ENCODE measurements at places on chromosomes 13 and 19. TPM values are rescaled to one million over a fixed set of nuclear protein-coding genes. Genes with fewer than 3 reads are reported as not detected.
A peak's percentile ranks its signal among the peaks of the same experiment; 100 is the strongest.

The MUC16 gene
- 0.31 TPM for total RNA-seq

GRCh38 chr13:41246969-41247680 lies 16.3 kb downstream of the MTRF1 start:
- no peak overlapping the region for H3K4me3 ChIP-seq
- no peak for DNase-seq
- no peaks in the 10 kb centered on the region for H3K4me1 ChIP-seq
- H3K36me3 ChIP-seq = no peaks in the 10 kb centered on the region

- H3K4me3 ChIP-seq = peak overlapping the region; percentile 13
- no peak overlapping the region for H3K27ac ChIP-seq
- no peak for DNase-seq
- no peaks in the 10 kb centered on the region for H3K36me3 ChIP-seq
- no peaks in the 10 kb centered on the region for H3K4me1 ChIP-seq
These were observed 711 bp downstream of the CAMSAP3 start for GRCh38 chr19:7596211-7596937.

The PSG6 gene
- not detected for total RNA-seq

The CCL25 gene
- not detected for total RNA-seq

GRCh38 chr13:110929104-110929777 lies 14.4 kb upstream of the ANKRD10 start:
- peaks cover 5% of the 10 kb centered on the region for H3K4me1 ChIP-seq
- no peak overlapping the region for H3K4me3 ChIP-seq
- no peak for DNase-seq
- H3K27me3 ChIP-seq = no peaks in the 10 kb centered on the region
- no peaks in the 10 kb centered on the region for H3K36me3 ChIP-seq

GRCh38 chr13:46622630-46623256 lies 69.8 kb downstream of the LRCH1 start:
- H3K4me3 ChIP-seq = no peak overlapping the region
- H3K4me1 ChIP-seq = peaks cover 5% of the 10 kb centered on the region
- no peaks in the 10 kb centered on the region for H3K36me3 ChIP-seq
- H3K27ac ChIP-seq = peak overlapping the region; percentile 52

The PNMA8C gene
- total RNA-seq = not detected

DNA sequence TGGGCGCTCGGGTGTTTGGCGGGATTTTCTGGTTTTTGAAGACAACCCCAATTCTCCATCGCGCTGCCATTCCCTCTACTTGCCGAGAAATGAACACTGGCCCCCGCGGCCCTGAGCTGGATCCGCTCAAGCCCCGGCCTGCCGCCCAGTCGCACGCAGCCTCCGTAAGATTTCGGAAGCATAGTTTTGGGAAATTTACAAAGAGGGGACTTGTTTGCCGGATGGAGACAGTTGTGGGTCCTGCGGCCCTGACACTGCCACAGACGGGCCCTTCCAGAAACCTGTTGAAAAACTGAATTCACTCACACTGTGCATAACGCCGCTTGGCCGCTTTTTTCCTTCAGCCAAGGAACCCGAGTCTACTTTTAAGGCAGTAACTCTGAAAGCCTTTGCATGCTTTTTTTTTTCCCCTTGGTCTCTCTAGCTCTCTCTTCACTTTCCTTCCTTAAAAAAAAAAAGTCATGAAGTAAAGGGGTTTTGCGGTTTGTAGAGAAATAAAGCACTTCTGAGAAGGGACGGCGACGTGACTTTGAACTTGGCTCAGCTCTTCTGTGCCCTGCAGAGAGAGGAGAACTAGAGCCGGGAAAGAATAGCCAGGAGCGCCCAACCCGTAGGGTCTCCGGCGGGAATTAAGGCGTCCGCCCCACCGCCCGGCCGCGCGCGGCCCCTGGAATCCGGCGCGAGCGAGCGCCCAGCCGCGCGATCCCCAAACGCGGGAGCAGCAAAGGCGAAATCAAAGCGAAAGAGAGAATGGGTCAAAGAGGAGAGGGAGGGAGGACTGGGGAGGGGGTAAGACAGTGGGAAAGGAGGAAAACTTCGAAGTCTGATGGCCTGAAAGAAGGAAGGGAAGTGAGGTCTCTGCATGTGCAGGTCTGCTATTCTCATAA lies 3.4 kb upstream of the ZIC2 start:
- peaks cover 22% of the 10 kb centered on the region for H3K4me1 ChIP-seq
- no peak for DNase-seq
- H3K27me3 ChIP-seq = peaks cover 100% of the 10 kb centered on the region
- H3K36me3 ChIP-seq = no peaks in the 10 kb centered on the region
- no peak overlapping the region for H3K27ac ChIP-seq

The TTC9B gene
- not detected for total RNA-seq

DNA sequence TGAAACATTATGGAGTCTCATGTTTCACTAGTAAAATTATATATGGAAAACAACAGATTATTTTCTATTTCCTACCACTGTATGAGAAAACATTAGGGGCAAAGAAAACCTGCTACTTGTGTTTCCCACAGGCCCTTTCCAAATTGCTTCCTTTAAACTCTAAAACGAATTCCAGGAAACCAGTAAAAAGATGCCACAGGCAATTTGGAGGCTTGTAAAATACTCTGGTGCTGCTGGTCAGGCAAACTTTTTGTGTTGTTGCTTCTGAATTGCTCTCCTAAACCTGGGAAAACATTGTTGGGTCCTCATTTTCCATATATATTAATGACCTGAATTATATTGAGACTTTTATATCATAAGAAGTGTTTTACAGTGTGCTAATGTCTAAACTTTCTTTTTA lies 141.5 kb downstream of the TDRD3 start:
- H3K27me3 ChIP-seq = no peaks in the 10 kb centered on the region
- no peak for DNase-seq
- H3K4me1 ChIP-seq = no peaks in the 10 kb centered on the region
- no peak overlapping the region for H3K27ac ChIP-seq

GRCh38 chr13:36879218-36879938 lies 40.7 kb downstream of the SMAD9 start:
- no peak overlapping the region for H3K27ac ChIP-seq
- no peak overlapping the region for H3K4me3 ChIP-seq
- no peak for DNase-seq
- no peaks in the 10 kb centered on the region for H3K27me3 ChIP-seq
- no peaks in the 10 kb centered on the region for H3K36me3 ChIP-seq
- no peaks in the 10 kb centered on the region for H3K4me1 ChIP-seq

The PEG3 gene
- total RNA-seq = 8.4 TPM

GRCh38 chr19:19782783-19783182 lies 38.8 kb downstream of the ZNF506 start:
- no peaks in the 10 kb centered on the region for H3K36me3 ChIP-seq
- H3K27ac ChIP-seq = no peak overlapping the region
- peaks cover 13% of the 10 kb centered on the region for H3K4me1 ChIP-seq
- H3K27me3 ChIP-seq = no peaks in the 10 kb centered on the region
- no peak overlapping the region for H3K4me3 ChIP-seq
- DNase-seq = no peak

DNA sequence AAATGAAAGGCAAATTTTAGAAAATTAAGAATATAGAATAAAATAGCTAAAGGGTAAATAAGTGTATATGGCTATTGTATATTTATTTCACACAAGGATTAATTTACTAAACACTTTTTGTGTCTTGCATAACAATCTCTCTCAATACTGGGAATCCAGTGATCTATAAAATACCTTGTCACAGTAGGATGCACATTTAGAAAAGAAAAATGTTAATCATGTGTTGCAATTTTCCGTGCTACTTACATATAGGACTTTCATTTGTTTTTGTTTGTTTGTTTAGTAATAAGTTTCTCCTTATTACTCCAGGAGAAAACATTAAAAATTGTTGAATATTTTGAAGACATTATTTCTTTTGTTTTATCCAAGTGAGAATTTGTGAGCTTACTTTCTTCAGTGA lies 1533.3 kb downstream of the SLITRK5 start:
- H3K4me3 ChIP-seq = no peak overlapping the region

The ZNF99 gene
- 0.05 TPM for total RNA-seq

DNA sequence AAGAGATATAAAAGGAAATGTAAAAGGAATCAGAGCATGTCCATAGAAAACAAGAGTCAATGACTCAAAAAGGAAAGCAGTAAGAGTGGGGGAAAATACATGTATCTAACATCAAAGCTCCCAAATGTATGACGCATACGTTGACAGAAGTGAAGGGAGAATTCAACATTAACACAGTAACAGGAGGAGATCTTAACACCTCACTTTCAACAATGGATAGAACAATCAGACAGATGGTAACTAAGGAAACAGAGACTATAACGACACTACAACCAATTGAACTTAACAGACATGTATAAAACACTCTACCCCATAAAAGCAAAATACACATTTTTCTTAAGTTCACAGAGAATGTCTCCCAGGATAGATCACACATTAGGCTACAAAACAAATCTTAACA lies 774.8 kb upstream of the ARGLU1 start:
- no peaks in the 10 kb centered on the region for H3K4me1 ChIP-seq
- no peak for DNase-seq
- no peaks in the 10 kb centered on the region for H3K36me3 ChIP-seq
- H3K4me3 ChIP-seq = no peak overlapping the region

GRCh38 chr13:49503951-49504350 lies 8.2 kb downstream of the PHF11 start:
- no peaks in the 10 kb centered on the region for H3K36me3 ChIP-seq
- DNase-seq = no peak
- H3K4me1 ChIP-seq = no peaks in the 10 kb centered on the region
- no peaks in the 10 kb centered on the region for H3K27me3 ChIP-seq

GRCh38 chr19:17420475-17420924 lies 653 bp downstream of the MVB12A start:
- H3K27ac ChIP-seq = peak overlapping the region; percentile 79
- DNase-seq = peak; percentile 34
- peaks cover 19% of the 10 kb centered on the region for H3K4me1 ChIP-seq
- H3K4me3 ChIP-seq = peak overlapping the region; percentile 92

DNA sequence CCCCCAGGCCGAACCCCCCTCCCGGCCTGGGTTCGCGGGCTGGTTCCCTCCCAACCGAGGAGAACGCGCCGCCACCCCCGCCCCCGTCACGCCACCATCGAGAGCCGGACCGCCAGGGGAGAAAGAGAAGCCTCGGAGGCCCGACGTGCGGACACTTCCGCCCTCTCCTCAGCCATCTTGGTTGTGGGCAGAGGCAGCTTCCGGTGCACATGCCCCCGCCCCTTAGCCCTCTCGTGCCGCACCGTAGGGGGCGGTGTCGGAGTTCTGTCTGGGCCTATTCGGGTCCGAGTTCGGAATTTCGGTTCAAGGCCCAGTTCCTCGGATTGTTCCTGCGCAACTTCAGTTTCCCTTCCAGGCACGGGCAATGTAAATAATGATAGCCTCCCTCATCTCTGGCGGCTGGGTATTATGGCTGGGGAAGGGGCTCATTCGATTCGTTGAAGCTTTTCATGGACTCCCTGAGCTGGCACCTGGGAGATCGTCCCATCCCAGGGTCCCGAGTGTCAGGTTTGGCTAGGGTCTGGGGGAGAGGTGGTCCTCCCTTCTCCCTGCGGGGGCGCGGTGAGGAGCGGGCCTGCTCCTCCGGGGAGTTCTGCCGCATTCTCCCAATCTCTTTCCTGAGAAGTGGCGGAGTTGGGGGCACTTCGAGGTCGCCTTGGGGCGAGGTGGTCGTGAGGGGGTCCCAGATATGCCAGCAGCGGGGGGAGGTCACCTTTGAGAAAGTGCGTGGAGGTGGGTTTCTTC lies at the start of the genes IER2 and STX10:
Gene IER2 (plus strand): TSS at position 225 of the 744 bp plus-strand sequence. CDS start 2,776 bp downstream, outside the sequence.
Gene STX10 (minus strand): TSS at position 189 of the 744 bp plus-strand sequence. CDS start 202 bp downstream, outside the sequence.
- no peaks in the 10 kb centered on the region for H3K27me3 ChIP-seq
- peaks cover 31% of the 10 kb centered on the region for H3K4me1 ChIP-seq
- peak within 1 kb of the TSS; percentile 89 for H3K4me3 ChIP-seq
- peak; percentile 94 for DNase-seq
- peaks cover 17% of the 10 kb centered on the region for H3K36me3 ChIP-seq

DNA sequence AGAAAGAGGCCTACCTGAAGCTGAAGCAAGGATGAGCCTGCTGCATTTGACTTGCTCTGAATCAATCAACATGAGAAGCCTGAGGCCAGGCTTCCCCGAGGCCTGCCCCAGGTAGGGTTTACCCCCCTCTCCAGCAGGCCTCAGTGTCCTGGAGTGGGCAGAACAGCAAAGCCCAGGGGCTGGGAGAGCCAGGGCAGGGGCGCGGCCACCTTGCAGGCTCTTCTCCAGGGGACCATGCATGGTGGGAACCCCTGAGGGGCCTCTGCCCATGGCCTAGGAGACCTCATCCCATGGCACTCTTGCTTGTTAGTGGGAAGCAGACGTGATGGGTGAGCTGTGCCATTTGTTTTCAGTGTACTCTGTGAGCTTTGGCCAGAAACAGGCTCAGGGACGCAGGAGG lies 19.9 kb upstream of the LRP3 start:
- no peak for DNase-seq
- H3K27ac ChIP-seq = no peak overlapping the region
- no peaks in the 10 kb centered on the region for H3K27me3 ChIP-seq
- H3K36me3 ChIP-seq = no peaks in the 10 kb centered on the region

GRCh38 chr19:46654621-46655152 lies 6.3 kb downstream of the DACT3 start:
- H3K27ac ChIP-seq = no peak overlapping the region
- H3K4me1 ChIP-seq = peaks cover 28% of the 10 kb centered on the region
- no peak for DNase-seq
- no peaks in the 10 kb centered on the region for H3K27me3 ChIP-seq
- no peaks in the 10 kb centered on the region for H3K36me3 ChIP-seq

DNA sequence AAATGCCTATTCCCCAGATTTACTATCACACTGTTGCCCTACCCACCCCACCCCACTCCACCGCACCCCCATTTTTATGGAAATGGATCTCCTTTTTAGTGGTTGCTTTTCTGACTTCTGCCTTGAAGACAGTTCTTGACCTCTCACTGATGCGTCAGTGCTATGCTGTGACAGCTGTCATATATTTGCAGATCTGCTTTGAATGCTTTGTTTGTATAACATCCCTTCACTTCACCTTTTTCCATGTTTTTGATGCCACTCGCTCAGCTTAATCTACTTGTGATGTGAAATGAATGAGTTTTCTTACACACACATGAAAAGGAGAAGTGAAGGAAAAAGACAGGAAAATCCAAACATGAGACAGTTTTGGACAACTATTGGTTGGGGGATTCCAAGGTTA lies 731.0 kb downstream of the SLITRK6 start:
- H3K27me3 ChIP-seq = no peaks in the 10 kb centered on the region
- no peak overlapping the region for H3K27ac ChIP-seq
- no peaks in the 10 kb centered on the region for H3K4me1 ChIP-seq
- H3K36me3 ChIP-seq = no peaks in the 10 kb centered on the region

- no peak for DNase-seq
- H3K27me3 ChIP-seq = peaks cover 34% of the 10 kb centered on the region
- no peak overlapping the region for H3K4me3 ChIP-seq
- H3K27ac ChIP-seq = no peak overlapping the region
- peaks cover 25% of the 10 kb centered on the region for H3K4me1 ChIP-seq
- H3K36me3 ChIP-seq = no peaks in the 10 kb centered on the region
These were observed 2.3 kb downstream of the MCF2L start for GRCh38 chr13:112971288-112971643.

The PARP4 gene
- 24.1 TPM for total RNA-seq

- peaks cover 10% of the 10 kb centered on the region for H3K4me1 ChIP-seq
- no peaks in the 10 kb centered on the region for H3K27me3 ChIP-seq
- no peak overlapping the region for H3K27ac ChIP-seq
- no peak overlapping the region for H3K4me3 ChIP-seq
- no peaks in the 10 kb centered on the region for H3K36me3 ChIP-seq
These were observed 5.6 kb downstream of the CERS4 start for GRCh38 chr19:8214802-8215201.
